Suppressor macrophage (primary cell): ENCODE measurements at places on chromosomes 5 and 9.

DNA sequence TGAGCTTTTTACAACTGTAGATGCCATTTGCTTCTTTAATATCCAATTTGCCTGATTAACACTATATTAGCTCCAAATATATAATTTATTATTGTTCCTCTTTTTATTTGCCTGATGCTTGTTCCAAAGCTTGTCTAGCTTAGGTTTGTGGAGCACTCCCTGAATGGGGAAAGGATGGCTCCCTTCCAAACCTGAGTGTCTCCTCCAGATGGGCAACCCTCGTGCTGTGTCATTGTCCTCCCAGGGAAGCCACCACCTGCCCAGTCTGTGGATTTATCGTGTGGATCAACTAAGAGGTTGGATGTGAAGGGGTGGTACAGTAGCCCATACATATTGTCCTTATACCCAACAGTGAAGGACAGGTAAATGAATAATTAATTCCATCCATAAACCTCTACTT is 404.9 kb downstream of the CDK5RAP2 start:
- no peak for DNase-seq

GRCh38 chr5:80061547-80061946 is 26.4 kb downstream of the THBS4 start:
- DNase-seq = no peak

- DNase-seq = no peak
Measured at GRCh38 chr9:103068753-103069152, 73.6 kb downstream of the CYLC2 start.

DNA sequence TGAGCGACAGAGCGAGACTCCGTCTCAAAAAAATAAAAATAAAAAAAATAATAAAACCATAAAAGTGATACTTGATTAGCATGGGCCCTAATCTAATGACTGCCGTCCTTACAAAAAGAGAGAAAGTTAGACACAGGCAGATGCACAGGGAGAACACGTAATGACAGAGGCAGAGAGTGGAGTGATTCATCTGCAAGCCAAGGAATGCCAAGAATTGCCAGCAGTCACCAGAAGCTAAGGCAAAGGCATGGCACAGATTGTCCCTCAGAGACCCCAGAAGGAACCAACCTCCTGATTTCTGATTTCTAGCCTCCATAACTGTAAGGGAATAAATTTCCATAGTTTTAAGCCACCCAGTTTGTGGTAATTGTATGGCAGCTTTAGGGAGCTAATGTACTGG is 79.6 kb upstream of the FREM1 start:
- no peak for DNase-seq

DNA sequence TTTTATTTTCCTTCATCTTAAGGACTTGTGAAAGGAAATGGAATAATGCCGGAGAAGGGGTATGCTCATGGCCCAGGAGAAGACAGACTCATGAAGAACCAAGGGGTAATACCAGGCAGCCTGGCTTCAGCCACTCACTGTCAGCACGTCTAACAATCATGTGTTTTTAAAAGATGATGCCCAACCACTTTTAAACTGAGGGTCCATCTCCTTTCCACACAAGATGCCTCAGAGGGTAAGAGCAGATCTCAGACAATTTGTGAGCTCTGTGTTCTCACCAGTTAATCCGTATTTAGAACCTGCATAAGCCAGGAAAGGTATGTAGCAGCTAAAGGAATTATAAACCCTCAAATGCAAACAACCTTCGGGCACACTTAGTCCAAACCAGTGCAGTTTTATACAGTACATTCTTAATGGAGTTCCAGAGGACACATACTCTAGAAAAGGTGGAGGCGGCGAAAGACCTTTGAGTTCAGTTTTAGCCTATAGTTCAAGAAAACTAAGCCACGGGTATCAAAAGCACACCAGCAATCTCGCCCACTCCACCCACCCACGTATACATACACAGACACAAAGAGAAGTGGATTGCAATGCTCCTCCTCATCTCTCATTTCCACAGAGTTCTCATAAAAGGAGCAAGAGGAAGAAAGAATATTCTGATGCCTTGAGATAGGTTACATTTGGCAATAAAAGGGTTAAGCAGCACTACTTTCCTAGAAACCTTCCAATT is 2.6 kb downstream of the DIAPH1 start:
- DNase-seq = peak; percentile 67

- DNase-seq = no peak
Measured at GRCh38 chr5:53343187-53343586, 137.2 kb upstream of the FST start.

GRCh38 chr5:122202952-122203351 is 73.6 kb downstream of the ZNF474 start:
- no peak for DNase-seq

DNA sequence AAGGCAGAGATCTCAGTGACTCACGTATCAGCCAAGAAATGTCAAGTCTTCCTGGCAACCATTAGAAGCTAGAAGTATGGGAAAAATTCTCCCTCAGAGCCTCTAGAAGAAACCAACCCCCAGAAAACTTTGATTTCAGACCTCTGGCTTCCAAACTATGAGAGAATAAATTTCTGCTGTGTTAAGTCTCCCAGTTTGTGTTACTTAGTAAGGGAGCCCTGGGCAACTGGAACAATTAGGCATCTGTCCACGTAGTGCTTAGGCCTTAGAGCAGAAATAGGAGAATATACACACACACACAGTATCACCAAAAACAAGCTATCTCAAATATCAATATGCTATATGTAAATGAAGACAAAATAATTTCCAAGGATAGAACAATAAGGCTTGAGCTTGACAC is 894.8 kb upstream of the CDH10 start:
- no peak for DNase-seq

DNA sequence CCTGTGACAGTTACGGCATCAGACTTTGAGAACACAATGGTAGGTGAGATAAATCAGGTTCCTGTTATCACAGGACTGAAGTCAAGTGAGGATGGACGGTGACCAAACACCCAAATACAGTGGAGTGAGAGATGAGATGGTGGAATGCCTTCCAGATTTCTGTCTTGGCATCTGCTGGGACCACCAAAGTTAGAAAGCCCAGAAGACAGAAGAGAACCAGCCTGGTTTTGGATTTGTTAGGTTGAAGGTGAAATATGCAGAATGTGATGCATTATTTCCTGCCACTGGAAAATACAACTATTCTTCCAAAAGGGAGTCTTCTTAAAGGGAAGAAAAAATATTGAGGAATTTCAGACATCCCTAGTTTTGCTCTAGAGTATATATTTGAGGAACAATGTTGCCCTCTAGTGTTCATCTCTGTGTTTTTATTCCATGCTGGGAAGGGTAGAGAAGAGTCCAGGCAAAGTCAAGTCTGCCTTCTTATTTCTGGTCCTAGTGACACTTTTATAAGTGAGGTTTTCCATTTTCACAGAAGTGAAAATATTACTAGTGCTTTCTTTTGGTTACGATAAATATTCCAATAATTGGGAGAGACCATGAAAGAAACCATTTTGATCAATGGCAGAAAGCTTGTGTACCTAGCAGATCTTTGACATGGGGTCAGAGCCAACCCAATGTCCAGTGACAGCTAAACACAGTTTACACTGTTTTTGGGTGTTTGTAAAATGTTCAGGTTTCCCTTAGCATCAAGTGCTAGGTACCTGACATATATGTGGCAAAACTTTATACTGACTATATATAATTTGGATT is 142.3 kb upstream of the ANKH start:
- peak; percentile 77 for DNase-seq

DNA sequence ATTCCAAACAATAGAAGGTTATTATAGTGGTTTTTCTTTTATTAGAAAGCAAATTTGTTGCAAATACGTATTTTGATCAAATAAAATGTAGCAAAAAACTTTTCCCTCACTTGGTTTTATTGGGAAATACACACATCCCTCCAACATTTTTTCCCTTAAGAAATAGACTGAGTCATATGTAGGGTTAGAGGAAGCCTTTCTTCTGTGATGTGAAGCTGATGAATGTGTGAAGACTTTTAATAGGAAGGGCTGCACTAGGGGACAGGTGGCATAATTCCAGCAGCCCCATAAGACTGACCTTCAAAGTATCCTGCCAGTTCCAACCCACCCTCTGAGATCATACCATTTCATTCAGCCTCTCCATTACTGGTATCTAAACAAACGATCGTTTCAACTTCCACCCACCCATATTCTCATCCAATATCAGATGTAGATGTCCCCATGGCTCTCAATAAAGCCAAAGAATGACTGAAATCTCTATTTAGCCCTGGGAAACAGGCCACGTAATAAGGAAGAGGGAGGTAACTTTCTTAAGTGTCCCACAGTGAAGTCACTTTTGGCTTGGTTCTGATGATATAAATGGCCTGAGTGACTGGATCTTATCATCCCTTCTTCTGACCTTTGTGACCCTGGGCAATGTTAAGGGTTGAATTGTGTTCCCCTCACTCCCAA is 64.7 kb upstream of the LPAR1 start:
- DNase-seq = no peak

- no peak for DNase-seq
Measured at GRCh38 chr5:54022223-54022622, 288.1 kb downstream of the ARL15 start.

DNA sequence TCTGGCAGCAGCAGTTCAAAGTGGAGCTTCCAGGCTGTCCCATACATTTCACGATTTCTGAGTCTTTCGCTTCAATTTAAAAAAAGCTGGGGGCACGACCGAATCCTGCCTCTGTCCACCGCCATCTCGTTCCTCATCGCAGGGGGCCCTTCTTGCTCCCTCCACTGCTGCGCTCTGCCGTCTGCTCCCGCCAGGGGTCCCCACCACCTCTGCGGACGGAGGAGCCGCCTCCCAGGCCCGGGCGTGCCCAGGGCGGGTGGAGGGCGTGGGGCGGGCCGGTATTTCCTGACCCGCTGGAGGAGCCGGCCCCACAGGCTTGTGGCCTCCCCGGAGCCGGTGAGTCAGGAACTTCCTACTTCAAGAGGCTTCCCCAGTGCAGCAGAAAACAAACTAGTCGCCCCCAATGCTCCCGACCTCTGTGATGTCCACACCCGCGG is 50.4 kb downstream of the USP20 start:
- peak; percentile 97 for DNase-seq

DNA sequence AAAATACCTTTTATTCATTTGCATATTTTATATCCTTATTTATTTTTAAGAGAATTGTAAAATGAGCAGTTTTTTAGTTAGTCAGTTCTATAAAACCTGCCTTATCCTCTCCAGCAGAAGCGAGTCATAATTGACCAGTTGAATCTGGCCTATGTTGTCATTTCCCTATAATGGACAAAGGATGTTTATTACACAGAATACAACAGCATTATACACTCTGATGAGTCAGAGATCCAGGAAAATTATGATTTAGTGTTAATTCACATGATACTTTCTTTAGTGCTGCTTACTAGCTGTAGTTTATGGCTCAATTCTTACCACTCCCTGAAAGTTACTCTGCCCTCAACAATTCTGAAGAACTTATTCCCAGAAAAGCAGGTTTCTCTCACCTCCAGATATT is 26.8 kb upstream of the LURAP1L start:
- no peak for DNase-seq
